ENCODE measurements at places on chromosomes 13 and 19.

DNA sequence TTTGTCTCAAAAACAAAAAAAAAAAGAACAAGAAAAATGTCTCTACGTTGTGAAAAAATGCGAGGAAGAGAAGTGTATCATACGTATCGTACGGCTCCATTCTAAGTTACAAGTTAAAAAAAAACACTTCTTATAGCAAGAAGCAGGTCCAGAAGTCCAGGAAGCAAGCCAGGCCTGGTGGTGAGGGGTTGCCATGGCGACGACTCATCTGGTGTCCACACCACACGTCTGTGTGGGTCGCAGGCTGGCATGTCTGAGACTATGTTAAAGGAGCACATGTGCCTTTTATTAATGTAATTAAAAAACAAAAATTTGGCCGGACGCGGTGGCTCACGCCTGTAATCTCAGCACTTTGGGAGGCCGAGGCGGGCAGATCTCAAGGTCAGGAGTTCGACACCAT is 5.9 kb downstream of the MED16 start:
- no peak for DNase-seq

- no peak for DNase-seq
Measured at GRCh38 chr13:74920920-74921319, 561.0 kb downstream of the TBC1D4 start.

DNA sequence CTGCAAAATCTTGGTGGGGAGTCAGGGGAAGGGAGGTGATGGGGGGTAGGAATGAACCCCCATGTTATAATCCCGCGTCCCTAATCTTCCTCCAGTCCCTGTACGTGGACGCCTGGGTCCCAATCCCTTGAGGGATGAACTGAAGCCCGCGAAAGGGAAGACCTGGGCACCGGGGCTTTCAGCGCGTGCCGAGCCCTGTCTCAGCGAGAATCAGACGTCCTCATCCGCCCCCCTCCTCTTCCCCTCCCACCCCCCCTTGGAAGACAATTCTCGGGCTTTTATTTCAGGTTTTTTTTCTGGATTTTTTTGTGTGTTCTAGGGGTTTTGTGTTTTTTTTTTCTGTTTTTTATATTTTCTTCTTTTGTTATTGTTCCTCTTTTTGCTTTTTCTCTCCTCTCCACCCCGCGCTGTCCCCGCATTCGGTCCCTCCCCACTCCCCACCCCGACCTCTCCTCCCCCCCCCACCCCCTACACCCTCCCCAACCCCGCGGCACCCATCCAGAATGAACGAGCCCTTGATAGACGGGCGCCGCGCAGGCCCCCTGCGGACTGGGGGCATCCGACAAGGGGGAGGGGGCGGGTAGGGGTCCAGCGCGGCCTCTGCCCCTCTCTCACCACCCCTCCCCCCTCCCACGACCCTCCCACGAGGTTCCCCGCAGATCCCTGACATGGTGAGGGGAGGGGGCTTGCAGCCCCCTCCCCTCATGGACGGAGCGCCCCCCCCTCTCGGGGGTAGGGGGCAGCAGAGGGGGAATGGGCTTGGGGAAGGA is 10.3 kb downstream of the C19orf81 start:
- no peak for DNase-seq

GRCh38 chr19:42333018-42333417 is 7.6 kb downstream of the MEGF8 start:
- DNase-seq = no peak

DNA sequence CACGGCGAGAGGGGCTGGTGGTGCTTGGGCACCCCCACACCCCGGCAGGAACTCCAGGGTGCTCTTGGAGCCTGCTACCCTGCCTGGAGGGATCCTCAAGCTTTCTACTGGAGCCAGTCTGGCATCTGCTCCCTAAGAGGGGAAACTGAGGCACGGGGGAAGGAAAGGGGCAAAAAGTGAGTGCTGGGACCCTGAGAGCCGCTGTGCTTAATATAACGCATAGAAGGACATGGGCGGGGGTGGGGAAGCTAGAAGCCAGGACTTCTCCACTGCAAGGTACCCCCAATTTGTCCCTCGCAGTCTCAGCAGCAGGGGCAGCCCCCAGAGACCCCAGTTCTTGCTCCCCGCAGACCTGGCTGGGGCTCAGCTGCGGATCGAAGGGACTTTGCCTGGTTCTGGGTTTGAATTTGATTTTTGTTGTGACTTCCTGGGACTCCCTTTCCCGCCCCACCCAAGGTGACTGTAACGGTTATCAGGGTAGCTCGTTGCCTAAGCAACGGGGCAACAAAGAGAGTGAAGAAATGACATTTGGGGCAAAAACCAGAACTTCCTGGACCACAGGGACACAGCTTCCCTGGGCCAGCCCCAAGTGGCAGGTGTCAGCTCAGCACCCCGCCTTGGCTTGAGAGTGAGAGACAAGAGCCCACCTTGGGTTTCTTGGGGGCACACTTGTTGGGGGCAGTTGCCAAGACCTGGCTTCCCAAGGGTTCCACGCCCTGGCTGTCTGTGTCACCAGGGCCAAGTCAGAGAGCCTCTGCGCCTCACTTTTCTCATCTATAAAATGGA is 638 bp downstream of the ADGRE5 start:
- no peak for DNase-seq

GRCh38 chr19:46951171-46951986 is 68.3 kb upstream of the NPAS1 start:
- DNase-seq = peak; percentile 37

DNA sequence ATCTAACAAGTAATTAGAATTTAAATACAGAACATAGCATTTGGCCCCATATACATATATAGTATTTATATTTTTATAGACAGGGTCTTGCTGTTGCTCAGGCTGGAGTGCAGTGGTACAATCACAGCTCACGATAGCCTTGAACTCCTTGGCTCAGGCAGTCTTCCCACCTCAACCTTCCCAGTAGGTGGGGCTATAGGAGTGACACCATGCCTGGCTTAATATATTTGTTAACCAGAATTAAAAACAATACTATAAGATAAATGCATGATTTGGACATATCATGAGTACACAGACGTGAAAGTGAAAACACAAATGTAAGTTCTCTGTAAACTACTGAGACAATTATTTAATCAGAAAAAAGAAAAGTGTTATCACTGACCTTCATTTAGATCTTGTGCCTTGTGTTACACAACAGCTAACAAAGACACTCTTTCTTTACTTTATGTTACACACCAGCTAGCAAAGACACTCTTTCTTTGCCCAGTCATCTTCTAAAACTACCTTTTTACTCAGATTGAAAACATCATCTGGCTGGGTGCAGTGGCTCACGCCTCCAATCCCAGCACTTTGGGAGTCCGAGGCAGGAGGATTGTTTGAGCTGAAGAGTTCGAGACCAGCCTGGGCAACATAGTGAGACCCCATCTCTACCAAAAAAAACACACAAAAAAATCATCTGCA is 22.6 kb downstream of the CARS2 start:
- DNase-seq = no peak

- no peak for DNase-seq
Measured at GRCh38 chr13:30110301-30111070, 196.9 kb downstream of the KATNAL1 start.

GRCh38 chr19:45016388-45017314 is 15.4 kb downstream of the RELB start:
- peak; percentile 41 for DNase-seq

GRCh38 chr19:42433503-42434260 is 6.5 kb upstream of the LIPE start:
- DNase-seq = peak; percentile 73

- no peak for DNase-seq
Measured at GRCh38 chr19:47891622-47891922, 5.5 kb upstream of the SULT2A1 start.

DNA sequence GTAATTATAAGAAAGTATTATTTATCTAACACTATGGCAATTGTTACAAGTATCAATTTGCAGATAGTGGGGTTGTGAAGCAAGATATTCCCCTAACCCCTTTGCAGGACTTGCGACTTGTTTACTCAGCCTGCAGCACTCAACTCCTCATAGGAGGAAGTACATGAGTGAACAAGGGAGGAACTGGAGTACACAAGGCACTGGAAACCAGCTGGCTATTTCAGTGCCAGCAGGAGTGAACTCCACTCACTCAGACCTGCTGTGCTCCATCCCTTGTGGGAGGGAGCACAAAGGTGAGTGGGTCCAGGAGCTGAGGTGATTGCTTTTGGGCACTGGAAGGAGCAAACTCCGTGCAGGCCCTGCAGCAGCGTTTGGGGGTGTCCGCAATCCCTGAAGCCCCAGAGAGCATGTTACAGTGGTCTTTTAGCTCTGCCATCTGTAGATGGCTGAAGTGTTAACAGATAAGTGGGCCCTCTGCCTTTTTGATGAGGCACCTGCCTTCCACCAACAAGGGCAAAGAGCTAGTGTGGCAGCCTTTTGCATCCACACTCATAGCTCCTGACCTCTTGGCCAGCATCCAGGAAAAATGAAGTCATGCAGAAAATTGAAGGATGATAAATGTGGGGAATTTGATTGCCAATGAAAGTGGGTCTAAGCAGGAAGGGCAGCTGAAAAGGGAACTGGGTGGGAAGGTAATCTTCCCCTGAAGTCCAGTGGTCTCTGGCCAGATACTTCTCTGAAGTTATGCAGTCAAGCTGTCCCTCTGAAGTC is 802.2 kb upstream of the MIR17HG start:
- DNase-seq = no peak

DNA sequence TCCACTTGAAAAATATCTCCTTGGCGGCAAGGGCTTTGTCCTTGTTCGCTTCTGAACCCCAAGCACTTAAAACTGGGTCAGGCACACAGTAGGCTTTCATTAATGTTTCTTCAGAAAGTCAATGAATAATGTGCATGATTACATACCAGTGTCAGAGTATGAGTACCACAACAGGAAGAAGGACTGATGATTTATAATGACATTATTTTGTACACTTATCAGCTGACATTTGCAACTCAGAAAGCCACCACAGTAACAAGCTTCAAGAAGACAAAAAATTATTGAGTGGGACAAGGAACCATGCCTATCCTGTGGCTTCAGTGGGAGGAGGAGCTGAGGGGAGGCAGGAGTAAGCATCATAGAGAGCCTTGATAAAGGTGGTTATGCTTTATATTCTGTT is 10.0 kb downstream of the POLR1D start:
- DNase-seq = no peak

DNA sequence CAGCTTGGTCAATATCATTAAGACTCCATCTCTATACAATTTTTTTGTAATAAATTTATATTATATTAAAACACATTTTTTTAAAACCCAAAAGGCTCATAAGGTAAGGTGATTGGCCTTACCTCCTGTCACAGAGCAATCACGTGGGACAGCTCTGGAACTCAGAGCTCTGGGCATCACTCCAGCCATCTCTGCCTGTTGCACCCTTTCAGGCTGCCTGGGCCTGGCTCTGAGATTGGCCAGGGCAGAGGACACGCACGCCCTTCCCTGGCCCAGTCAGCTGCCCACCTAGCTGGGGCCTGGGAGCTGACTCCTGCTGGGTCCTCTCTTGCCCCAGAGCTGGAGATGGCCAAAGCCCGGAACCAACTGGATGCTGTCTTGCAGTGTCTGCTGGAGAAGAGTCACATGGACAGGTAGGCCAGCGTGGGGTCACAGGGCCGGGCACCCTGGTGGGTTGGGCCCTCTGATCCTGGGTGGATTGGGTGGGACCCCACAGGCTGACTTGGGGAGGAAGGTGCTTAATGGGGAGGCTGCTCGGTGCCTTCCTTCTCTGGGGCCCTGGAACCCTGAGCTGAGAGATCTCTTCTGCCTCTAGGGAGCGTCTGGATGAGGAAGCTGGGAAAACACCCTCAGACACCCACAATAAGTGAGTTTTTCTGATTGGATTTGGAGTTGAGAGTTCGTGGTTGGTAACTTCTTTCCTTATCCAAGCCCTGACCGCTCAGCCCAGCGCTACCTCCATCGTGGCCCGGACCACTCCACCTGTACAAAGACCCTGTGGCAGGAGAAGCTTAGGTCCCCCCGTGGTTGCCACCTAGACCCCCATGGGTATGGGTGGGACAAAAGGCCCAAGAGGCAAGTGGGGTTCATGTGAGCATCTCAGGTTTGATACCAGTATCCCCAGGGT is 3.7 kb downstream of the LIN37 start:
- DNase-seq = no peak

GRCh38 chr19:17159466-17160393 is 55.4 kb upstream of the USE1 start:
- DNase-seq = no peak

DNA sequence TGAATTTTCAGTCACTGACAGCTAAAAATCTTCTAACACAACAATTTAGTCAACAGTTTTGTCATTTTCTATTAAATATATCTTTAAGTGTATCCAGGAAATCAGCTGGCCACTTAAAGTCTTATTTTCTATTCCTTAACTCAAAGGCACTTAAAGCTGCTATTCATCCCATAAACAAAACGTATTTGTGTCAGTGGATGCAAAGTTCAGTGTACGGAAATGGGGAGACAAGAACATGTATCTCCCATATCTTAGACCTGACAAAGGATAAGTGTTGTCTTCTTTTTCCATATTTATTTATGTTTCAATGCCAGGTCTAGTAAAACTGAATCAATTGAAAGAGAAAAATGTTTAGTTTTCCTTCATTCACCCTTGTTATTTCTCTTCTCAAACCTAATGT is 409.8 kb upstream of the KLHL1 start:
- DNase-seq = no peak

DNA sequence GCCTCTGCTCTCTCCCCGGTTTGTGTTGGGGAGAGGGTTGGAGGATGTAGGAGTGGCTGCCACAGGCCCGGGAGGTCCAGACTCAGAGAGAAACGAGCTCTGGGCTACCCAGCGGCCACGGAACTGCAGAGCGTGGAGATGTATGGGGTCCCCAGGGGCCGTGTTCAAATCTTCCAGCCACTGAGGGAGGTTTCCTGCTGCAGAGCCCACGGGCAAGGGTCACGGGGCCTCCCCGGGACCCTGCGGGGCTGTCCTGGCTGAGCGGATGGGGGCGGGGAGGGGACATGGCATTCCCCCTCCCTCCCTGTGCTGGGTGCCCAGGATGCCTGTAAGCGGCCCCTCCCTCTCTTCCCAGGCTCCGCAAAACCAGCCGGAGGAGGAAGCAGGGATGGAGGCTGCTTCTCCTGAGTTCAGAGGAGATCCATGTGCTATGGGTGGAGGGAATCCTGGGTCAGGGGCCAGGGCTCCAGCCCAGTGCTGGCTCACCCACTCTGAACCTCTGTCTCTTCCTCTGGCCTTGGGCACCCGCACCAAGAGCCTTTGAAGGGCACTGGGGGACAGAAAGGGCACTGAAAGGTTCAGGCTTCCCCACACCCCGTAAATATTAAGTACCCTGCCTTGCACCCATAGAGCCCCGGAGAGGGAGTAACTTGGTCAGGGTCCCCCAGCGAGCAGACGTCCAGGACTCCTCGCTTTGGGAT is 22.6 kb downstream of the SMIM24 start:
- peak; percentile 54 for DNase-seq
